NCI-H510A (cell line): ENCODE measurements at places on chromosomes 12 and 14.

- no peak for DNase-seq
Observed at GRCh38 chr12:47190271-47190750, 110.6 kb upstream of the AMIGO2 start.

- no peak for DNase-seq
Observed at GRCh38 chr12:101838628-101839323, 8.0 kb upstream of the GNPTAB start.

DNA sequence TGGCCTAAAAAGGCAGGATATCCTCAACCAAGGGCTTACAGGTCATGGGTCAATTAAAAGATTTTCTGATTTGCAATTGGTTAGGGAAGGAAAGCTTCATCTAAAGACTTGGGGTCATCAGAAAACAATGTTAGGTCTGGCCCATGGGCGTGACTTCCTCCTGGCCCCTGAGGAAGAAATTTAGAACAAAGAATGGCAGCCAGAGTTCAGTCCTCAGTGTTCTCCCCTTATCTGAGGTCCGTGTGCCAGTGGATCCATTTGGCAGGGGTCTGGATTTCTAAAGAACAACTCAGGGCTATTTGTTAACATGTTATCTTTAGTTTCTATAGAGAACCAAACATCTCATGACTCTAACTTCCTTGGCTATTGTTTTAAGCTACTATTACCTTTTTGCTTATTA lies 27.8 kb upstream of the NFYB start:
- no peak for DNase-seq

DNA sequence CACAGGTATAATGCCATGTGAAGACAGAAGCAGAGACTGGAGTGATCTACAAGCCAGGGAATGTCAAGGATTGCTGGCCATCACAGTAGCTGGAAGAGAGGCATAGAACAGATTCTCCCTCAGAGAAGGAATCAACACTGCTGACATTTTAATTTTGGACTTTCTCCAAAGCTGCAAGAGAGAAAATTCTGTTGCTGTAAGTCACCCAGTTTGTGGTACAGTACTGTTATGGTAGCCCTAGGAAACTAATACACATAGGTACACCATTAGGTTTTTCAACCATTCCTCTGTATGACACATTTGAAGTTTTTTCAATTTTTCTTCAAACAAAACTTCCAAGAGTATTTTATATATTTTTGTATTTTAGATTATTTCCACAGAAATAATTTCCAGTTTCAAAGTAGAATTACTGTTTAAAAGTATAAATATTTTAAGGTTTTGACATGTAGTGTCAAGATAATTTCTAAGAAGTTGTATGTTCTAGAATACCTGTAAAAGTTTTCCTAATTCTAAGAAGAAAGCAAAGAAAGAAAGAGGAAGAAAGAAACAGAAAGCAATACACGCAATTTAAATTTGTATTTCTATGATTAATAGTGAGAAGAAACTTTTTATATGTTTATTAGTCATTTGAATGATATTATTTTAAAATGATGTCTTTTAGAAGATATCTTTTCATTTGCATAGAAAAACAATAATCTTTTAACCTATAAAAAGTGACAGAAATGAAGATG lies 64.9 kb upstream of the CATSPERB start:
- no peak for DNase-seq

GRCh38 chr12:9381619-9382018 lies 173.4 kb upstream of the PZP start:
- DNase-seq = no peak

- no peak for DNase-seq
Observed at GRCh38 chr12:92719674-92720073, 16.9 kb downstream of the PLEKHG7 start.

GRCh38 chr14:94024549-94024948 lies 1.6 kb upstream of the OTUB2 start:
- DNase-seq = no peak

- no peak for DNase-seq
Observed at GRCh38 chr14:69982220-69982839, 103.1 kb downstream of the SMOC1 start.

DNA sequence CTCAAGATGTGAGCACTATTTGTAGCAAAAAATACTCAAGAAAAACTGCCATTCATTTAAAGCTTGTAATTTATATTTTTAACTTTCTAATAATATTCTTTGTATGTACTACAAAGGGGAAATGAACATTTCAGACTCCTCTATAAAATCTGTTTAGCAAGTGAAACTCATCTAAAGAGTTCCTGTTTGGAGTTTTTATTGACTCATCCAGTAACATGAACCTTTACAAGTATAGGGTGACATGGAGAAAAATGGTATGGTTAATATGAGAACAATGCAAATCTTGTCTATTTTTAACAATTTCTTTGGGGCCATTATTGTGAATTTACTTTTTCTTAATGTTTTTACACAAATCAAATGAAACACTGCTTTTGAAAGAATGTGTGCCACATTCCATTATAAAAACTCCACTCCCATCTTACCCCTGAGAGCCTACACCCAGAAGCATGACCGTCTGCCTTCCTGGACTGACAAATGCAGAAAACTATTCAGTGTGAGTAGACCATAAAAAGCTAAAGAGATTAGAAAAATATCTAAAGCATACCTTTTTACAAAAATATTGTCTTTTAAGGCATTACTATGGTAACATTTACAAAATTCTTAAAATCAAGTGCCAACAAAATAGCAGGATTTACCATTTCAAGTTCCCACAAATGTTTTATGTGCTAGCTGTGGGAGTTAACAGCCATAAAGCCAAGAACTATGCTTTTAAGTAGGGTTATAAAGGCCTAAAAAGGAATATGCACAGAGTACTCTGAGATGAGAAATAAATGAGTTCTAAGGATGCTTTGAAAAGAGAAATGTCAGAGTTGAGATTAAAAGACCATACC lies 144.0 kb downstream of the ADAMTS20 start:
- DNase-seq = no peak

DNA sequence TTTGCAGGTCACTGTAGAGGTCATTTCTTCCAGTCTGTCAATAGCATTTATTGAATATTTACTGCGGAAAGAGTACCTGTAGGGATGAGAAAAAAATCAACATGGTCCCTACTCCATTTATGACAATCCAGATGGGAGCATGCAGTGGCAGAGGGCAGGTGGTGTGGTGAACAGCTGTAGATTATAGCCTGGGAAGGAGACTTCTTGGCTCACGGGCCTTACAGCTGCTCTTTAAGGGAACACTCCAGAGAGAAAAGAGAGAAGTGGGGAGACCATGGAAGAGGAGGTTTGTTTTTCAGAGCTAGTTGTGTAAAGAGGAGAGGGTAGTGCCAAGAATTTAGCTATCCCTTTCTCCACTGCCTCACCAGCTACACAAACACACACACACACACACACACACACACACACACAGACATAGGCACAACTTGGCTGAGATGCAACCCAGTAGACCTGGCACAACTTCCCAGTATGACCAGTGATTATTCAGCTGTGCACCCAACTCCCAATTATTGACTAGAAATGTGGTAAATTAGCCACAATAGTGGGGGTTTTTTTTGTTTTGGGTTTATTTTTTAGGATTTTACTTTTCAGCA lies 41.0 kb downstream of the GPHB5 start:
- DNase-seq = no peak

DNA sequence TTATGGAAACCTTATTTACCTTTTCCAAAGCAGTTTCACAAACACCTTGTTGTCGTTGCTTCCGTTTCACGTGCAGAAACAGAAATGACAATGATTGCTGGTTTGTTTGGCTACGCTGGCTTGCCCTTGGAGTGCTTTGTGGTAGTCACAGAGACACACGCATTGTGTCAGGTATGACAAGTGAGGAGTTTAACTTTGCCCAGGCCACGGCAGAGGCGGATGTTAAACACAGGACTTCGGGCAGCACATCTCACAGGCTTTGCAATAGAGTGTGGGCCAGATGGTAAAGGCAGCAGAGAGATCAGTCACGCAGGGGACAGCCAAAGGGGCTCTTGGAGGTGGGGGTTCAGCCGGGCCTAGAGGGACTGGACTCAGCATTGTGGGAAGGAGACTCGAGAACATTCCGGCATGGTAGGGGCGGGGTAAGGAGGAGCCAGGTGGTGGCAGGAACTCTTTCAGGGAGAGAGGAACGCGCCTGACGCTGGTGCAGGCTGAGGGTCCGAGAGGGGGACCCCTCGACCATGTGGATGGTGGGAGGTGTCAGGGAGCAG lies 59.8 kb upstream of the KCNA1 start:
- DNase-seq = no peak

DNA sequence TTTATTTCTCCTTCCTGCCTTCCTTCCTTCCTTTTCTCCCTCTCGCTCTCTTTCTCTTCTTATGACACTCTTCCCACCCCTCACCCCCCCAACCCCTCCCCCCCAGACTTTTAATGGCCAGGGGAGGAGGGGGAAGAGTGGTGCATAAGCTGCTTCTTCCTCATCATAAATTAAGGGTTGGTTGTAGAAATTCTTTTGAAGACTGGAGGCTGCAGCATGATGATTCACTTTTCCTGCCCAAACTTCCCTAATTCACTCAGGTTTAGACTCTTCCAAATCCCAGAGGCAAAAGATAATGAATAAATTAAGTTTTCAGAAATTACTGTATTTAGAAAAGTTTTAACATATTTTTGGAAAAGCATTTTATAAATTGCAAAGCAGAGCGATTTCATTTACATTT lies 58.2 kb downstream of the GRIP1 start:
- DNase-seq = no peak

- DNase-seq = no peak
Observed at GRCh38 chr14:76976240-76977005, 52.1 kb downstream of the IRF2BPL start.
